NCI-H69 (cell line): ENCODE measurements at places on chromosomes 6 and 20.
A peak's percentile ranks its signal among the peaks of the same experiment; 100 is the strongest.

DNA sequence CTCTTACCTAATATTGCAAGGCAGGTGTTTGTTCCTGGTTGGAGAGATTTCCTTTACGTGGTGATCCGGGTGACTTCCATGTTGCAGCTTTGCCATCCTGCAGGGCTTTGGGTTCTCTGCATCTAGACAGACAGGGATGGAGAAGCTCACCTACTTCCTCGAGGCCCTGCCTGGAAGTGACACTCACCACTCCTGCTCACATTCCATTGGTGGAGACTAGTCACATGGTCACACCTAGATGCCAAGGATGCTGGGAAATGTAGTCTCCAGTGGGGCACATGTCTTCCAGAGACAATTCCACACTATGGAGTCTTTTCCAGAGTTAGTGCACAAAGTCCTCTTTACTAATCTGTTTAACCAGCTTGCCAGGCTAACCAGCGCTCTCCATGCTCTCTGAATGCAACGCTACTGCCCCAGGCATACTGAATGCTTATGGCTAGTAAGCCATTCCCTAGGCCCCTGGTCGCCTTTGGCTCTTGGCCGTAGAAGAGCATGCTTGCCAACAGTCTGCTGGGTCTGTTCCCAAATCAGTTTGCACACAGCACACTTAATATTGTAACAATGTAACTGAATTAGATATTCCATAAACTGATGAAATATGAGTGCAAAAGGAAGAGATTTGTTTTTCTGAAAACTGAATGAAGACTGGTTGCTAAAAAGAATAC, 6.7 kb upstream of the KCNK15 start:
- DNase-seq = peak; percentile 78

DNA sequence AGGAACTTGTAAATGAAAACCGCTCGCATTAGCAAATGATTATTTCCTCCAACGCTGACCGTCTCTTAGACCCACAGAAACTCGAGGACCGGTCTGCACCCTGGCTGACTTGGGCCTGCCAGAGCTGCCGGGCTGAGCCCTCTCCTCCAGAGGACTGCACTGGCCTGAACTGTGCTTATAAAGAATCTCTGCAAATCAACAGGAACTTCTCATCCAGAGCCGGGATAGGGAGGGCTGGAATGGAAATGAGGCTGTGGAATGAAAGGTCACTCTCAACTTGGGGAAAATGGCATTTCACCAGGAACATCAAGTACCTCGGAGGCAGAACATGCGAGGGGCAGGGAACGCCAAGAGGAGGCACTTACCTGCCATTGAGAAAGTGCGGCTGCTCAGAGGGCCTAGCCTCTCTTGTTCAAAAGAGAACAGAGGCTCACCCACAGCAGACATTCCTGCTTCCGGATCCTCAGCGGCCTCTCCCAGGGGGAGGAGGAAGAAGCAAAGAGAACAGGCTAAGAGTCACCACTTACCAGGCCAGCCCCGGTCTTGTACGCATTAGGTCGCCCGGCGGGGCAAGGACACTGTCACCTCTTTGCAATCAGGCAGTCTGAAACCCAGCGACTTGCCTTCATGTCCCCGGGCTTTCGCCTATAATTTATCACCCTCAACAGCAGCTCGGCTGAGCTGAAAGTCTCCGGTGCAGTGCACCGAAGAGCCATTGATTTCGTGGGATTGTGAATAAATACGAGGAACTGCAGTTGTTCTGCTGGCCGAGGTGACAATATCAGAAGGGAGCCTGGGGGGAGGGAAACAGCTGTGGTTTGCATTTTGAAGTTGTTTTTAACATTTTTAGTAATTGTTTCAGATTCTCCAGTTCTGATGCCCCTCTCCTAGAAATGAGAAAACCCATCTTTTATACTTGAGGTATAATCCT, 37.6 kb downstream of the ZMYND8 start:
- no peak for DNase-seq

GRCh38 chr6:146884728-146885127, 286.0 kb downstream of the ADGB start:
- no peak for DNase-seq

DNA sequence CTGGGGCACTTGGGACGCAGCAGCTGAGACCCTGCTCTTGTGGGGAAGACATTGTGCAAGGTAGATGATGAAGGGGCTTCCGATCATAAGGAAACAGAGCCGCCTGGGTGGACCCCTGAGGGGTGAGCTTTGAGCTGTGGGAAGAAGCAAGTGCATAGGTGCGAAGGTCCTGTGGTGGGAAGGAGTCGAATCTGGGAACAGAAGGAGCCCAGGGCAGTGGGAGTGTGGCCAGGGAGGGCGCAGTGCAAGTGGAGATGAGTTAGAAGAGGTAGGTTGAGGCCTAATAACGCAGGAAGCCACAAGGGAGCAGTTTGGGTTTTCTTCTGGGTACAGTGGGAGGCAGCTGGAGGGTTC, 10.3 kb downstream of the RBM38 start:
- DNase-seq = no peak

GRCh38 chr6:103769431-103769830, 1090.3 kb downstream of the HACE1 start:
- no peak for DNase-seq

DNA sequence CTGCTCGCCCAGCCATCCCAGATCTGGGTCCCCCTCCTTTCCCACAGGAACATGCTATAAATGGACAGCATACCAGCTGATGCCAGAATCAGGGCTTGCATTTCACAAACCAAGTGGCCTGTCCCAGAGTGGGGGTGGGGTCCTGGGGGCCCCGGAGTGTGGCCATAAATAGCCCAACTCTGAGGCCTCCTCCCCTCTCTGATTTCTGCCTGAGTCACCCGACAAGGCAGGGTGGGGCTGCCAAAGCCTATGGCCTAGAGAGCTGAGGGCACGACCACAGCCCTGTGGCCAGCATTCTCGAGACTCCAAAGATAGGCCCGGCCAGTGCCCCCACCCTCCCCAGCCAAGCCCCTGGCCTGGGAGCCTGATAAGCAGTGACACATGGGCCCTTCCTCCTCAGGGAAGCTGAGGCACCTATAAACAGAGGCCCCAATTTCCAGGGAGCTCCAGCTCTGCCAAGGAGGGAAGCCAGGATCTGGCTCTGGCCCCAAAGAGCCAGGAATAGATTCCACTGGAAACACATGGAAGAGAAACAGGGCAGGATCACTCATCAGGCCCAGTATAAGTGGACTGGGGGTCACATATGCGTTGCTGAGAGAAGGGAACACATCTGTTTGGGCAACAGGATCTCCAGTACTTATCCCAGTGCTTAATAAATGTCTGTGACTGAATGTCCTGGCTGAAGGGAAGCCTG, 20.3 kb downstream of the SNTA1 start:
- DNase-seq = no peak

GRCh38 chr6:152004896-152005295, 197.4 kb downstream of the ESR1 start:
- DNase-seq = no peak

GRCh38 chr6:63730311-63730710, 94.7 kb downstream of the PHF3 start:
- DNase-seq = no peak
